ENCODE measurements at places on chromosomes 6 and 20. TPM values are rescaled to one million over a fixed set of nuclear protein-coding genes. Genes with fewer than 3 reads are reported as not detected.

OLIG3 gene
- total RNA-seq = not detected

ABHD16A gene
- 72.8 TPM for total RNA-seq

DNA sequence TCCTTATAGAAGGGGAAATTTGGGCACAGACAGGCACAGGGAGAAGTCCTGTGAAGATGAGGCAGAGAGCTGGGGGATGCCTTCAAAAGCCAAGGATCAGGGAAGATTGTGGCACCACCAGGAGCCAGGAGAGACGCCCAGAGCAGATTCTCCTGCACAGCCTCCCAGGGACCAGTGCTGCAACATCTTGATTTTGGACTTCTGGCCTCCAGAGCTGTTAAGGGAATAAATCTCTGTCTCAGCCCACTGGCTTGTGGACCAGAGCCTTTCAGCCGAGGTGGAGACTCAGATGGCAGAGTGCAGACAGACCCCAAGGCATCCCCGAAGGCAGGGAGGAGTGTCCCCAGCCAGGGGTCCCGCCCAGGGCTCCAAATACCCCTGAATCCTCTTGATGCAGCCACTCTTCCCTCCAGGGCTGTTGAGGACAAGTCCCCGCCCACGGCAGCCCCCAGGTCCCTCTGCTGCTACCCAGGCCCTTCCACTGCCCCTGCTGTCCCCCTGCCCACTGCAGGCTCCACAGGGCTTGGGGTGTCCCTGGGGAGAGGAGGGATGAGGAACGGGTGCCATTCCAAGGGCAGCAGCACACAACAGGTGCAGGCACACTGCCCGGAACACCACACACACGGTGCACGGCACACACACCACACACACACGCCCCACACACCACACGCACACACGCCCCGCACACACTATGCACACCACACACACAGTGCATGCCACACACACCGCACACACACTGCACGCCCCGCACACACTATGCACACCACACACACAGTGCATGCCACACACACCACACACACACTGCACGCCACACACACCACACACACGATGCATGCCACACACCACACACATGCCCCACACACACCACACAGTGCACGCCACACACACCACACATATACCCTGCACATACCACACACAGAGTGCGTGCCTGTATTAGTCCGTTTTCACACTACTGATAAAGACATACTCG lies 311.4 kb downstream of the TAF4 start:
- DNase-seq = no peak

- no peak for DNase-seq
Observed at GRCh38 chr6:21740376-21741124, 147.0 kb downstream of the SOX4 start.

C6orf58 gene
- not detected for total RNA-seq

- no peak for DNase-seq
Observed at GRCh38 chr6:105986998-105987397, 99.1 kb upstream of the PRDM1 start.

- no peak for DNase-seq
Observed at GRCh38 chr20:6838181-6838826, 70.8 kb downstream of the BMP2 start.

DNA sequence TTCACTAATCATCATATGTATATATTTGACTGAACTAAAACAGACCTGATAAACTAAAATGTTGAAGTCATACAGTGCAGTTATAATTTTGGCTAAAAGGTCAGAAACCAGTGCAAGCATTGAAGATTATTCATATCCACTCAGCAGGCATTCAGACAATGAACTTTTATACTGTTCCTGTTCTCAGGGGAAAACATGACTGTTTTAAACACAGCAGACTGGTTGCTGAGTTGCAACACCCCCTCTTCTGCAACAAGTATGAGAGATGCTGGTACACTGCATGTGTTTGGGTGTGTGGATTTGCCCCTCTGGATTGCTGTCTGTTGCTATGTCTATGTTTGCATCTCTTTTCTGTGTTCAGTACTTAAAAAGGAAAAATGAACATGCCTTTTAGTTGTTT lies 206.8 kb downstream of the EYA4 start:
- DNase-seq = no peak

BHLHE23 gene
- total RNA-seq = not detected

- no peak for DNase-seq
Observed at GRCh38 chr6:138882369-138883017, 86.6 kb downstream of the ECT2L start.

GRCh38 chr20:33789109-33789857 lies 21.9 kb upstream of the CHMP4B start:
- peak; percentile 93 for DNase-seq

DNA sequence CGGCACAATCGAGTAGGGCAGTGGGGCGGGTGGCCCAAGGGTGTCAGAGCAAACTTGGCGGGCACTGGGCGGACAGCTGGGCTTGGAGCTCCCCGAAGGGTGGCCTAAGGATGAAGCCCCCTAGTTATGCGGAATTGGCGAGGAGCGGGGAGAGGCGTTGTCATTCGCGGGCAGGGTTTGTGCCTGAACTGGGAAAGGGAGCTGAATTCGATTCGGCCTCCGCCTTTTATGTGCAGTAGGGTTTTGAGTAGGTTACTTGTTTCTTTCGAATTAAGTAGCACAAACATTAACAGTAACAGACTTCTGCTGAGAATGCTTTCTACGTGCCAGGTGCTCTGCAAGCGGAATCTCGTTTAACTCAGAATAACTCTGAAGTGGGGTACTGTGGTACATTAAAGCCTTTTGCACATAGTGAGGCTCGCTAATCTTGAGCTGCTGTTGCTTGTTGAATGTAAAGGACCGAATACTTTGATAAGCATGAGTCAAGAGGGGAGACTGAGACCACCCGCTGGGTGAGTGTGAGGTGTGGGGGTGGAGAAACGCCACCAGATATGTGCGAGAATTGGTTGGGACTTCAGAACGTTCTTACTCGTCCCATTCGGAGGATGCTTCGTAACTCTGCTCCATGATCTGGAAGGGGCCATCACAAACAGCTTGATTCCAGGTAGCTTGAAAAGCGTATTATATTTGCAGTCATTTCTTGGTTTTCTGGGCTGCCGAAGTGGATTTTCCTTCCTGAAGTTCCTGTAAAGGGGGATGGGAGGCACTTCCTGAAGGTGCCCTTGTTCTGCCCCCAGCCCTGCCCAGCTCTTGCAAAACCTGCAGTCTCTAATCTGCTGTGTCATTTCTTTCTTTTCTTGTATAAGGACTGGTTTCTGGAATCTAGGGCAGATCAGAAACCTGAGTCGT lies 833 bp downstream of the RAB5IF start:
- peak; percentile 44 for DNase-seq

DNA sequence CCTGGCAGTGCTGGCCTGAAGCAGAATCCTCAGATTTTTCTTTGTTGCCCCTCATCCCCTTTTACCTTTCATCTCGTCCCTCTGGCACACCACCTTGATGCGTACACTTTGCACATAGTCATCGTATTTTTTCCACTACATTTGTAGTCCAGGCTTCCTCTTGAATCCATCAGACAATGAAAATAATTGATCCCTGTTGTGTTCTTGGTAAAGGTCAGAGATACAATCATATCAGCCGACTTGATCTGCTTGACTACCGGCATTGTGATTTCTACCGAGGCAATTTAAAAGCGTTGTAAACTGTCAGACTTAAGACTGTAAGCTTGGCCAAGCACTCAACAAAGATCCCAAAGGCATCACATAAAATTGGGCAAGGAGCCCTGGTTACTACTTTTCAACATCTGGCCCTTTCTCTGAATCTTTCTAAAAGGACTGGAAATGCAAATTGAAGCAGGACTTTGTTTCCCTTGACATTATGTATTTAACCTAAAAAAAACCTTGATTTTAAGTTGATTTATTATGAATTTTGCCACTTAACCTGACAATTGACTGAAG lies 512.6 kb downstream of the LMBRD1 start:
- no peak for DNase-seq

DNA sequence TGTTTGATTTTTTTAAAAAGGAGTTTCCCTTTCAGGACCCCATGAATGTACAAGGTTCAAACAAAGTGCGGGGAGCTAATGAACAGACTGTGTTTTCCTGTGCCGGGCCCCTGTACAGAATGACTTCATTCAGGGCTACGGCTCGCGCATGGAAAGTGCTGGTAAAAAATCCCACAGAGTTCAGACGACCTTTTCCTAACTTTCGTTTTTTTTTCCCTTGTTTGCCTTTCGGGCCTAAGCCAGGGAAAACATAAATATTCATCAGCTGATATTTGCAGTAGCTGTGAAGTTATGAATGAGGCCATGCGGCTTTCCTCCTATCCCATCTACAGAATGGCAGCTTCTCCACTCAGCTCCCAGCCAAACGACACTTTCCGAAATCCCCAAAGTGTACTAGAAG lies 74.0 kb downstream of the HAO1 start:
- no peak for DNase-seq

FNDC1 gene
- 3.0 TPM for total RNA-seq

DNA sequence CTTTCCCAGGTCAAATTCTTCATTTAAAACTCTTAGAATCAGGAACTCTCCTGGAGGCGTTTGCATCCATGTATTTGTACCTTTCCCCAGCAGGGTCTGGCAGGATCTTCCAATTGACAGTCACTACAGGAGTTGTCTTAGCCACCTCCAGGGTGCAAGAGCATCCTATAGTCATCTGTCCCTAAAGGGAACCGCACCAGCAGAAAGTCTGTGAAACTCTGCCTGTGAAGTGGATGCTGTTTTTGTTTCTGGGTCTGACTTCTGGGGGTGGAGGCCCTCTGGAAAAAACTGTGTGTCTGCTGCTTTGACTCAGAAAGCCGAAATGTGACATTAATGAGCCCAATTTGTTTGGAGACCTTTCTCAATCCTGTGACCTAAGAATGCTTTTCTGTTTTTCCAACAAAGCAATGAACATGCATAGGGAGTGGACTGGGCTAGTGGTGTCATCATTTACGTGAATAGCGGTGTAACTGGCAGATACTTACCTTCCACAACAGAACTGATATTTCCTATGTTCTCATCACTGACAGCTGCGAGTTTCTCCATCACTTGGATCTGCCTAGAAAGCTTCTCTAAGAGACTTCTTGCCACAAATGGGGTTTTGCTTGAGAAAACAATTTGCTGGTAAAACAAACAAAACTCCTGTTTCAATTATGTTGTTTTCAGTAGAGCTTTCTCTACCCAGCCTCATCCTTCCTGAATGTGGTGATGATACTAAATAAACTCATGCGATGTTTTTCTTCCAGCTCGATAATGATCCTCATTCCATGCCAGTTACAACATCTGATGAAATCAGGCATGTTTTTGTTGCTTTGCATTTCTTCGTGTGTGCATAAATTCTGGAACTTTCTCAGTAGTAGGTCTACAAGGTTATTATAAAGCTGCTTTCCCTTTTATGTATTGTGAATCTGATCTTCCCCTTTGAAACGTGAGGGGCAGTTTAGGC lies 33.3 kb upstream of the ARMH2 start:
- no peak for DNase-seq

- peak; percentile 48 for DNase-seq
Observed at GRCh38 chr20:57389695-57390603, 1.2 kb upstream of the RBM38 start.

DNA sequence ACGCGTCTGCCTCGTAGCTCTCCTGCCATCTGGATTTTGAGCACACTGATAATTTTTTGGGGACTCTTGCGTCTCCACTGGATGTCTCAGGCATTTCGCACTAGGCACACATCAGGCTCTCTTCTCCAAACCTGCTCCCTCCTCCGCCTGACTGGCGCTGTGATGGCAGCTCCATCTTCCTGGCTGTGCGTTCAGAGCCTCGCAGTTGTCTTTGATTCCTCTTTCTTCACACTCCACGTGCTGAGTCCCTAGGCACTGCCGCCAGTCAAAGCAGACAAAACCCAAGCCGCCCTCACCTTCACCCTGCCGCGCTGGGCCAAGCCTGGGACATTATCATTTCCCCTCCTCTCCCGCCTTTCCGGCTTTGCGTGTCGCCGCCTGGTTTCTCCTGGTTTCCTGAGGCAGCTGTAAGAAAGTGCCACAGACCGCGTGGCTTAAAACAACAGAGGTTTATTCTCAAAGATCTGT lies 778 bp downstream of the PSMG4 start:
- peak; percentile 49 for DNase-seq

- no peak for DNase-seq
Observed at GRCh38 chr6:37860226-37860839, 40.8 kb downstream of the ZFAND3 start.

DNA sequence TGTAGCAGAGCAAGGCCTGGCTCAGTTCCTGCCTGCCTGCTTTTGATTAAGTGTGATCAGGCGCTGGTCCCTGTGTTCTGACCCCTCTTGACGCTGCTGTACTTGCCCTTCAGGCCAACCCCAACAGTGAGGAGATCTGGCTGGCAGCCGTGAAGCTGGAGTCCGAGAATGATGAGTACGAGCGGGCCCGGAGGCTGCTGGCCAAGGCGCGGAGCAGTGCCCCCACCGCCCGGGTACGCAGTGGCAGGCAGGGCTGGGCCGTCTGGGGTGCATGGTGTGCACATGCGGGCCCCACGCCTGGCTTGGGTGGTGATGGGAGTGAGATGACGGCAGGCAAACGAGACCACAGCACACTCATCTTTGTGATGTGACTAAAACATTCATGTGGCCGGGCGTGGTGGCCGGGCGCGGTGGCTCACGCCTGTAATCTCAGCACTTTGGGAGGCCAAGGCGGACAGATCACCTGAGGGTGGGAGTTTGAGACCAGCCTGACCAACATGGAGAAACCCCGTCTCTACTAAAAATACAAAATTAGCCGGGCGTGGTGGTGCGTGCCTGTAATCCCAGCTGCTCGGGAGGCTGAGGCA lies 10.1 kb upstream of the C20orf204 start:
- no peak for DNase-seq

DNA sequence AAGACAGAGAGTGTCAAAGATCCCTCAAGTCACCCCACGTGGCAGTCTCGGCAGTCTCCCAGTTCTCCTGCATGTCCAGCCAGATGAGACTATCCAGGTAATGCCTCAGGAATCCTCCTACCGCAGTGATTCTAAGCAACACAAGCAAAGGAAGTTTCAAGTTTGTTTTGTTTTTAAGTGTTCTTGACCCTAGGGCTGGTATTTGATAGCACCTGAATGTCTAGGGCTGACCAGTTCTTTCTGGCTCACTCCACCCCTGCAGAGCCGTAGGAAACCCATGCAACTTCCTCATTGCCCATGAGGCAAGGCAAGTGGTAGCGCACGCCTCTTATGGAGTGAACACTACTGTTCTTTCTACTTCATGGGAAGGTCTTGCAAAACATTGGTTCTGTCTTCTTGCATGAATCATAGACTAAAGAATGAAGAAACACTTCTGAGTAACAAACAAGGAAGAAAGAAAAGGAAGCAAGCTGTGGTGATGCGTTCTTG lies 24.8 kb upstream of the FOXQ1 start:
- peak; percentile 64 for DNase-seq

GRCh38 chr20:59822291-59823029 lies 111.0 kb downstream of the SYCP2 start:
- no peak for DNase-seq

GTF3C6 gene
- 35.6 TPM for total RNA-seq
